Activated naive CD8-positive, alpha-beta T cell treated with anti-CD3 and anti-CD28 coated beads, Interleukin-2, amount 10 ng/mL, durations not matched to agents 7 days and 5 days (primary cell): ENCODE measurements at places on chromosomes 2 and 18. TPM values are rescaled to one million over a fixed set of nuclear protein-coding genes. Genes with fewer than 3 reads are reported as not detected.

Gene PLEK
- 23.4 TPM for total RNA-seq

Gene PTPRN
- total RNA-seq, result not detected

- no peaks in the 10 kb centered on the region for H3K4me1 ChIP-seq
- H3K27ac ChIP-seq, result no peak overlapping the region
- no peak overlapping the region for H3K4me3 ChIP-seq
- H3K36me3 ChIP-seq, result no peaks in the 10 kb centered on the region
These were observed 289.2 kb upstream of the CCDC68 start for GRCh38 chr18:55248495-55248894.

DNA sequence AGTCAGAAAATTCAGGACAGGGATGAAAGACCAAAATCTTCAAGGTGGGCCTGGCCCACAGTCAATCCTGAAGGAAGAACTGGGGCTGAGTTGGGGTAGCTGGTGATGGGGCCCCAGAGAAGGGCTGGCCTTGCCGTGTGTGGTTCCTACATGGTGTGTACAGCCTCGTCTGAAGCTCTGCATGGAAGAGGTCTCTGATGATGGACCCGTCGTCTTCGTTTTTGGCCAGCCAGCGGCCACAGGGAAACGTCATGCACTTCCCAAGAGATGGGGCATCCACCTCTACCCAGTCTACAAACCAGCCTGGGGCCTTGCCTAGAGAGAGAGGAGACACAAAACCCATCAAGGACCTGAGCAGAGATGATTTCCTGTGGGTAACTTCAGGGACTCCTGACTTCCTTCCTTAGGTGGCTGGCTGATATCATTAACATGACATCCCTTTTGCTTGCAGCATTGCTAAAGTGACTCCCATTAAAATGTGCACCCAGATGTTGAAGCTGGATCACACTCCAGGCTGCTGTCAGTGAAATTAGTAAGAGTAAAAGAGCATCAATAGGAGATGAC is 115.3 kb downstream of the LOXHD1 start:
- H3K36me3 ChIP-seq, result no peaks in the 10 kb centered on the region
- H3K27me3 ChIP-seq, result peaks cover 2% of the 10 kb centered on the region
- no peak for DNase-seq
- H3K4me3 ChIP-seq, result no peak overlapping the region
- H3K27ac ChIP-seq, result no peak overlapping the region
- peaks cover 7% of the 10 kb centered on the region for H3K4me1 ChIP-seq

DNA sequence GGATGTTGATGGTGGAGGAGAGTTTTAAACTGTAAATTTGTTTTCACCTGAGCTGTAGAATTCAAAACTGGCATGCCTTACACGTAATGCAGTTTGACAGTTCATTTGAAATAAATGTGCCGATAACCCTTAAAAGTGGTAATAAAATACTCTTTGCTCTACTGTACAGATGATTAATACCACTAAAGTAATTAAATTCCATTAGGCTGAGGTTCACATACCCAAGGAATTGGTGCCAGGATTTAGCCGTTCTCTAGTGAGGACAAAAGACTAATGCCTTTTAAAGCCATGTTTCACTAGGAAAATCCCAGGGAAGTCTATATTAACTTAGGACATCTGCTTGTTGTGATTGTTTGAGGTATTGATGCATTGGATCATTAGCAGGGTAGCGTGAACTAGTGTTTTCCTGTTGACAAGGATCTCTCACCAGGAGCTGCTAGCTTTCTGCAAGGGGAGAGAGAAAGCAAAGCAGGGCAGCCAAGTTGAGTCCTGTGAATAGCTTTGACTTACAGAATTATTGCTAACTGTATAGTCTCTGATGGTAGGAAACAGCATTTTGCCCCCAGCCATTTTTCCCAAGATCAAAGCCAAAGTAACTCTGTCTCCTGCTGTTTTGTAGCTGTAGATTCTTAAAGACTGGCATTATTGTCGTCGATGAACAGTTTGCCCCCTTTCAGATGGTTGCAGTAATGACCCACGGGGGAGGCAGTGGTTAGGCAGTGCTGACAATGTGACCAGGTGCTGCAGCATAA is 280.9 kb upstream of the FANCL start:
- no peaks in the 10 kb centered on the region for H3K4me1 ChIP-seq
- no peak overlapping the region for H3K27ac ChIP-seq
- peaks cover 16% of the 10 kb centered on the region for H3K27me3 ChIP-seq
- no peaks in the 10 kb centered on the region for H3K36me3 ChIP-seq

GRCh38 chr18:6871566-6871965 is 142.1 kb downstream of the ARHGAP28 start:
- H3K36me3 ChIP-seq, result no peaks in the 10 kb centered on the region
- DNase-seq, result no peak
- no peak overlapping the region for H3K4me3 ChIP-seq
- no peaks in the 10 kb centered on the region for H3K27me3 ChIP-seq

GRCh38 chr2:158006961-158007719 is 94.5 kb upstream of the UPP2 start:
- no peak for DNase-seq
- no peaks in the 10 kb centered on the region for H3K36me3 ChIP-seq
- H3K27ac ChIP-seq, result no peak overlapping the region
- H3K4me1 ChIP-seq, result peaks cover 6% of the 10 kb centered on the region

DNA sequence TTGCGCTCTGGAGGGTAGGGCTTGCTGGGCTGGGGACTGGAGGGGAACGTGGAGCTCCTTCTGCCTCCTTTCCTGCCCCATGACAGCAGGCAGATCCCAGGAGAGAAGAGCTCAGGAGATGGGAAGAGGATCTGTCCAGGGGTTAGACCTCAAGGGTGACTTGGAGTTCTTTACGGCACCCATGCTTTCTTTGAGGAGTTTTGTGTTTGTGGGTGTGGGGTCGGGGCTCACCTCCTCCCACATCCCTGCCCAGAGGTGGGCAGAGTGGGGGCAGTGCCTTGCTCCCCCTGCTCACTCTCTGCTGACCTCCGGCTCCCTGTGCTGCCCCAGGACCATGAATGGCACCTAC is 4.3 kb downstream of the GPR35 start:
- H3K4me1 ChIP-seq, result peaks cover 20% of the 10 kb centered on the region
- H3K4me3 ChIP-seq, result no peak overlapping the region
- no peak for DNase-seq
- H3K36me3 ChIP-seq, result peaks cover 34% of the 10 kb centered on the region
- H3K27ac ChIP-seq, result no peak overlapping the region

Gene FSHR
- not detected for total RNA-seq

Gene CPO
- total RNA-seq, result not detected

Gene CCT4
- 117 TPM for total RNA-seq

DNA sequence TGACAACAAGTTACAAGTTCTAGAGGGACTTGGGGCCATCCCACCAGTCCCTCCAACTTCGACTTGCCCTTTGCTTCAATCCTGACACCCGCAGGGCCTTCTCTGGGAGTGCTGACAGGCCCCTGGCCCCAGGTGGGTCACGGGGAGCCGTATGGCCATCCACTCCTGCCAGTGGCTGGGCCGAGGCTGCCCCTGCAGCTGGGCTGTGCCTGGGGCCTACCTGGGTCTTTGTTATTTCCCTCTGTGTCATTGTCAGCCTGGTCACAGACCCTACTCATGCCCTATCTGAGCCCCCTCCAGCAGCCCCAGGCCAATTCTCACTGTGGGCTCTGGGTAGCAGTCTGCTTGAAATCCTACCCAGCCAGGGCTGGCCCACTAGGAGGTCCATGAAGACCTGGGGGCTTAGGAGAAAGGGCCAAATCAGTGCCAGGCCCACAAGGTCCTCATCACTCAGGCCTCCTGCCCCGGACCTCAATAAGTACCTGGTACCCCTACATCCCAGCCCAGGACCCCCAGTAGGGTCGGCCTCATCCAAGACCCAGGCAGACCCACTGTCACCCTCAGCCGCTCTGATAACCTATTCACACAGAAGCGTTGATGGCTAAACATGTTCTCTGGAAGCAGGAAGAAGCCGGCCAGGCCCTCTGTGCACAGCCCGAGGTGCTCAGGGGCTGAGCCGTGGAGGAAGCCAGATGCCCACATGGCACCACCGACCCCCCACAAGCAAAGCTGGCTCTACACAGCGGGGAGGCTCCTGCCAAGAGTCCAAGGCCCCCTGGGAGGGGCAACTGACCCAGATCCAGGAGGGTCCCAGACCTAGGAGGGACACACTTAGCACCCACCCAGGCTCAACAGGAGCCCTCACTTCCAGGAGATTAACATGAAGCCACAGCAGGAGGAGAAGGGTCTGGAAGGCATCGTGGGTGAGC is 57.7 kb downstream of the BIN1 start:
- H3K4me3 ChIP-seq, result no peak overlapping the region
- DNase-seq, result peak; percentile 25
- H3K4me1 ChIP-seq, result peaks cover 4% of the 10 kb centered on the region
- H3K36me3 ChIP-seq, result peaks cover 10% of the 10 kb centered on the region

DNA sequence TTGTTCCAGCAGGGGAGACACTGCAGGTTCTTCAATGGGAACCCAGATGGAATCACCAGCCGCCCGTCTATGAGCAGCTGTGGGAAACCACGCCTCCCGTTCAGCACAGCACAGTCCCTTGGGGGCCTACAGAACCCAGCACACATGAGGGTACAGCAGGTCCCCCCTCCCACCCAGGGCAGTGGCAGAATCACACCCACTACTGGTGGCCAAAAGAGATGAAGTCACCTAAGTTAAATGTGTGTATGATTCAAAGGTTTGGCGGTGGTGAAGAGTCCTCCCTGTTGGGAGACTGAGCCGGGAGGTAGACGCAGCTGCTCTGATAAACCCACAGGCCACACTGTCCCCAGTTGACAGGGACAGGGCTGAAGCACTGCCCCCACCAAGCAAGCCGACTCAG is 44.3 kb downstream of the L3MBTL4 start:
- no peaks in the 10 kb centered on the region for H3K27me3 ChIP-seq
- H3K4me1 ChIP-seq, result no peaks in the 10 kb centered on the region
- H3K36me3 ChIP-seq, result no peaks in the 10 kb centered on the region
- H3K27ac ChIP-seq, result no peak overlapping the region
